ENCODE measurements at places on chromosomes 16 and 17.
A peak's percentile ranks its signal among the peaks of the same experiment; 100 is the strongest.

DNA sequence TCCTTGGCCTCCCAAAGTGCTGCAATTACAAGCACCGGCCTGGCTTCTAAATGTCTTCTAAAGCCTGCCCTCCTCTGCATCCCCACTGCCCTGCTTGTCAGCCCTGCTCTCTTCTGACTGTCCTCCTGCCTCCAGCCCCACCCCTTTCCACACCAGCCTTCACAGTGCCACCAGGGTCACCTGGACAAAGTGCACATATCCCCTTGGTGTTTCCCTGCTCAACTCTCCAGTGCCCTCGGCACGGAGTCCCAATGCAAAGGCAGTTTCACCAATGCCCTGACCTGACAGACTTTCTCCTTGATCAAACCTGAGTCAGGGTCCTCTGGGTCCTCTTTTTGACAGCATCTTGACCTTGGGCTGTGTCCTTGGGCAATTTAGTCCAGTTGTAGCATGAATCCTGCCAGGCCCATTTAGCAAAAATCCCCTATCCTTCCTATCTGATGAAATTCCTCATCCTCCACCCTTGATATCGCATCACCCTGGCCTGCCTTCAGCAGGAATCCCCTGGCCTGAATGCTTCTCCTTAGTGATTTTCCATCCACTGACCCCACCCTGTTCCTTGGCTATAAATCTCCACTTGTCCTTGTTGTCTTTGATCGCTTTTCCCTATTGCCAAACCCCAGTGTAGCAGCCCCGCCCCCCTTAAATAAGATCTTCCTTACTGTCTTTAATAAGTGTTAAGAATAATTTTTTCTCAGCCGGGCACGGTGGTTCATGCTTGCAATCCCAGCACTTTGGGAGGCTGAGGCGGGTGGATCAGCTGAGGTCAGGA lies 42.7 kb upstream of the ETV4 start:
- no peak for DNase-seq

GRCh38 chr17:39556423-39556822 lies 51.3 kb downstream of the NEUROD2 start:
- no peak for DNase-seq

DNA sequence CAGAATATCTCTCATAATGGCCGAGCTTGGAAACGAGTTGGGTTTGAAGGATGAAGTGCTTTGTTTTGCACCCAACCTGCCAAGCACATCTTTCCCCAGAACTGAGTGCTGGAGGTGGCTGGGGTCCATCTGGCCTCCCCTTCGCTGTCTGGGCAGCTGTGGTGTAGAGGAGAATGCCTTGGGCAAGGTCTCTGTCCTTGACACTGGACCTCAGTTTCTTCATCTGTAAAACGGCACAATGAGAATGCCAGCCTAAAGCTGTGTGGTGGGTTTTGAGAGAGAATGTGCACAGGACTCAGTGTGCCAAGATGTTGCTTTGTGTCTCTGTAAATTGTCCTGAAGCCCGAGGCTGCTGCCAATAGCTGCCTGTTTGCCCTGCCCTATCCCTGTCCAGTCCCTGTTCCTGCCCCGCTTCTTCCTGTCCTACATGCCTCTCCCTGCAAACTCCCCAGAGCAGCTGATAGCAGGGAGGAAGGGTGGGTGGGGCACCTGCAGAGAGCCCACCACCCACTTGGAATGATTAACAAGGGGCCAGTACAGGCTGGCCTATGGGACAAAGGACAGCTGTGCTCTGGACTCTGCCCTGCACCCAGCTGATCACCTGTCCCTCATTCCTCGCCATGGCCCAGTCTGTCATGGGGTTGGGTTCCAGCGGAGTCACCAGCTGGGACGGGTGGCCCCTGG lies 15.3 kb downstream of the LASP1 start:
- no peak for DNase-seq

GRCh38 chr17:32519228-32520103 lies 32.7 kb downstream of the CDK5R1 start:
- DNase-seq: peak; percentile 87

- no peak for DNase-seq
These were observed 120.2 kb downstream of the SMG6 start for GRCh38 chr17:2183346-2183745.

DNA sequence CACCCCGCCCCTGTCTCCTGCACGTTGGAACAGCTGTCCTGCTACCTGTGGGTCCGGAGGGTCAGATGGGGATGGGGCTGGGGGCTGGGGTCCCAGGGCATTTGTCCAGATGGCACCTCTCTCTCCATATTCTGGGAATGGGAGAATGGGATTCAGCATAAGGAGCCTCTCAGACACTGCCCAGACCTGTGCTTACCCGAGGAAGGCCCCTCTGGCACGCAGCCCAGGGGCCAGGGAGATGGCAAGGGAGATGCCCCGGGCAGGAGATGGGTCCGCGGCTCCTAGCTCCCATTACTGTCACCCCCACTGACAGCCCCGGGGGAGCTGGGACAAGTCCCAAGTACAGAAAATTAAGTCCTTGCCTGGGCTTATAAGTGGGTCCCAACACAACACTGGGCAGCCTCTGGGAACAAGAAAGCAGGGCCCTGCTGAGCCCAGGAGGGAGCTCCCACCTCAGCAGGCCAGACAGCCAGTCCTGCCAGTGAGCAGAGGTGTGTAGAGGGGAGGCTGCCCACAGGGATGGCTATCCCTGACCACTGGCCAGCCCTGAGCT lies 1.8 kb downstream of the VASN start:
- DNase-seq: no peak

GRCh38 chr17:82841921-82842596 lies 2.2 kb upstream of the ZNF750 start:
- no peak for DNase-seq
